Uterus (tissue), 4 donors: ENCODE measurements at places on chromosomes 2 and 18. TPM values are rescaled to one million over a fixed set of nuclear protein-coding genes. Genes with fewer than 3 reads are reported as not detected.

DNA sequence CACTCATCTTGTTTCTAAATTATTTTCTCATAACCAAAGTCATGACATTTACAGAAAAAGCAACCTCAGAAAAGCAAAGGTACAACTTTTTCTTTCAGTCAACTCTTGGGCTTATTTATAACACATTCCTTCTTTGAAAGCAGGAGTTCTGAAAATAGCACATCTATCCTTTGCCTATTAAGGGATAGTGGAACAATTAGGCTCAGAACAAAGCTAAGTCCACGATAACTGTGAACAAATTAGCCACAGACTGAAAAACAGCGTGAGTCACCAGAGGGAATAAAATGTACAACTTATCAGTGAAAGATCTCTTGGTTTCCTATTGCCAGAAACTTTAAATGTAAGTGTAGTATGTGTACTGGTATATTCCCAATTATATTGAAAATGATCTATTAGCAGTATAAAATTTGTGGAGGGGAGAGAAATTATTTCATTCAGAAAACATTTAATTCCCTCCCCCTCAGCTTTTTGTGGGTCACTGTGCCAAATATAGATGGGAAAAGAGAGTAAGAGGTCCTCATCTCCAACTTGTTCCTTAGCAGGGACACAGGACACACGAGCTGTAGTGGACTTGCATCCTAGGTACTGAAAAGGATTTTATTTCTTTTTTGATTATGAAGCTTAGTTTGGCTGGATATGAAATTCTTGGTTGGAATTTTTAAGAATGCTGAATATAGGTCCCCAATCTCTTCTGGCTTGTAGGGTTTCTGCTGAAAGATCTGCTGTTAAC is 15.4 kb upstream of the MATN3 start:
- H3K27ac ChIP-seq = no peak overlapping the region
- H3K27me3 ChIP-seq = no peaks in the 10 kb centered on the region
- H3K4me3 ChIP-seq = no peak overlapping the region
- no peaks in the 10 kb centered on the region for H3K4me1 ChIP-seq

DNA sequence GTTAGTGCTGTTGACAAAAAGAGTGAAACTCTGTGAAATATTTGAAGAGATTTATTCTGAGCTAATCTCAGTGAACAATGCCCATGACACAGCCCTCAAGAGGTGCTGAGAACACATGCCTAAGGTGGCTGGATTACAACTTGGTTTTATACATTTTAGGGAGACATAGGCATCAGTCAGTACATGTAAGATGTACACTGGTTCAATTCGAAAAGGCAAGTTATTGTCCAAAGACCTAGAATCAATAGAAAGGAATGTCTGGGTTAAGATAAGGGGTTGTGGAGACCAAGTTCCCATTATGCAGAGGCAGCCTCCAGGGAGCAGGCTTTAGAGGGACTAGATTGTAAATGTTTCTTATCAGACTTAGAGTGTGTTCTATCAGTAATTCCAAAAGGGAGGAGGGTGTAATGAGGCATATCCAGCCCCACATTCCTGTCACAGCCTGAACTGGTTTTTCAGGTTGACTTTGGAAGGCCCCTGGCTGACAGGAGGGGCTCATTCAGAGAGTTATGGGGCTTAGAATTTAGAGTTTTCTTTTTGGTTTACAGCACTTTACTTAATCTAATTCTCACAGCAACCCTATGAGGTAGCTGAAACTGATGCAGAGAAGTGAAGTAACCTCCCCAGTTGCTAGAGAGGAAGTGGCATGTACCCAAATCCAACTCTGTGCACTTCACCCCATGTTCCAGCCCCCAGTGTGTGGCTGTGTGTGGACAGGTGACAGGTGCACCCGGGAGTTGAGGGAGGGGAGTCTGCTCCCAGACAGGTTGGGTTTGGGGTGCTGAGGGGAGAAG is 28.3 kb upstream of the ASAP2 start:
- no peak overlapping the region for H3K4me3 ChIP-seq
- peak overlapping the region; percentile 85 for H3K27ac ChIP-seq
- no peak for DNase-seq

GRCh38 chr2:208359632-208359986 is 47.0 kb upstream of the PTH2R start:
- no peaks in the 10 kb centered on the region for H3K27me3 ChIP-seq
- no peaks in the 10 kb centered on the region for H3K4me1 ChIP-seq
- H3K36me3 ChIP-seq = no peaks in the 10 kb centered on the region
- no peak overlapping the region for H3K27ac ChIP-seq
- DNase-seq = no peak

GRCh38 chr2:223093436-223094241 is 41.6 kb downstream of the KCNE4 start:
- H3K4me3 ChIP-seq = no peak overlapping the region
- no peaks in the 10 kb centered on the region for H3K27me3 ChIP-seq
- peak; percentile 28 for DNase-seq
- H3K36me3 ChIP-seq = no peaks in the 10 kb centered on the region
- H3K4me1 ChIP-seq = no peaks in the 10 kb centered on the region

DNA sequence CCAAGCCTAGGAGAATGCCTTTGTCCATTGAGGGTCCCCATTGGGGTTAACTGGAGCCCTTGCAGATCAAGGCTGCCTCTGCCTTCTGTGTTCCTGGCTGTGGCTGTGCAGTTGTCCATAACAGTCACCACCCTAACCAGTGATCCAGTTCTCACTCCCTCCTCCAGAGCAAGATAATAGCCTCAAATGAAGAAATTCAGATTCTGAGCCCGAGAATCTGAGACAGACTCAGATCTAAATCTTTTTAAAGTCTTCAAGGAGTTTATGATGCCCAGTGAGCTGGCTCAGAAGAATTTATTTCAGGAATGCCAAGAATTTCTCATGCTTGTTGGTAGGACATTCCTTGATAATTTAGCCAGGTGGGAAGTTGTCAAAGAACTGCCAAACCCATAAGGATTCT is 44.3 kb upstream of the RAB6C start:
- no peak overlapping the region for H3K27ac ChIP-seq
- no peaks in the 10 kb centered on the region for H3K4me1 ChIP-seq
- H3K36me3 ChIP-seq = no peaks in the 10 kb centered on the region
- H3K27me3 ChIP-seq = no peaks in the 10 kb centered on the region
- no peak overlapping the region for H3K4me3 ChIP-seq

DNA sequence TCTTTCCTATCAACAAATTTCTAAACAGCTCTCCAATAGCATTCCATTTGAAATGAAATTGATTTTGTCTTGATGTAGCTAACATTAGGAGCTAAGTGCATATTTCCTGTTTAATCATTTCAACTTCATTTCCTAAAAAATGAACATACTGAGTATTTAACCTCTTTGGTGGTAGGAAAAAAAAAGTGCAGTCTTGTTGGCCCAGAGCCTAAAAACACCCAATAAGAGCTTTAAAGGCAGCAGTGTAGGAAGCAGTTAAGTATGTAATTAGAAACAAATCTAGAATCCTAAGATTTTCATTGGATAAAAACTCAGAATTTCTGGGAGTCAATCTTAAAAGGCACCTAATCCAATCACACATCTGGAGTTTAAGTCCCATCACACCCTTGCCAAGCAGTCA is 71.0 kb upstream of the RBMS1 start:
- no peak for DNase-seq
- H3K36me3 ChIP-seq = no peaks in the 10 kb centered on the region
- H3K4me1 ChIP-seq = no peaks in the 10 kb centered on the region
- H3K27ac ChIP-seq = no peak overlapping the region

Gene PRPF40A
- total RNA-seq = 151 TPM

Gene PCGF1
- 10.9 TPM for total RNA-seq

Gene CKAP2L
- not detected for total RNA-seq
